ENCODE measurements at places on chromosomes 6 and 20.

DNA sequence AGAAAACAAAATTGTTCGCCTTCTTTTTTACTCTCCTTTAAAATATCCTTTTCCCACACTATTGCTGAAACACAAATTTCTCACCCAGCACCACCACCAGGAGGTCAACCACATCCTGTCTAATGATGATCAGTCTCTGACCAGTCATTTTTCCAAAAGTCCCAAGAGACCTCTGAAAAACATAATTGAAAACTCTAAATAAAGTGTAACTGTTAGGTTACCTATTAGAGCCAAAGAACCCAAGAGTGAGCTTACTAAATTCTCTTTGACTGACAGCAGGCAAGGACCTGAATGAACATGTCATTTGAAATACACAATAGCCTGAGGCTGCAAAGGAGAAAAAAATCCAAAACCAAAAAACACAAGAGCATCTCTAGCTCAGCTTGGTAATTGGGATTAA is 735.4 kb downstream of the CBLN4 start:
- DNase-seq = no peak

DNA sequence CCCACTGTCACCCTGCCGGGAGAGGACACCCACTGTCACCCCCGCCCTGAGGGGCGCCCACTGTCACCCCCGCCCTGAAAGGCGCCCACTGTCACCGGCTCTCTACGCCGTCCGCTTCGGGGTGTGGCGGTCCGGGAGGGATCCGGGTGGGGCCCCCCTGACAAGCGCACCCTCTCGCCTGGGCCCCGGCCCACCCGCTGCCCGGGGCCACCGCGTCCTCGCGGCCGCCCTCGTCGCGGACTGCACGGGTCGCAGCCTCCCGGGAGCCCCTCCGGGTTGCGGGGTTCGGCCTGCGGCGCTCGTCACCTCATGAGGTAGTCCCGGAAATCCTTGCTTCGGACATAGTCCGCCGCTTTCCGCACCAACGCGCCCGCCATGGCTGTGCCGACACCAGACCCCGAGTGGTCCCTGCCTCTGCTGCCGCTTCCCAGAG is 224 bp downstream of the MPC1 start:
- DNase-seq = no peak

- no peak for DNase-seq
These were observed 12.4 kb upstream of the GTSF1L start for GRCh38 chr20:43739148-43739749.

DNA sequence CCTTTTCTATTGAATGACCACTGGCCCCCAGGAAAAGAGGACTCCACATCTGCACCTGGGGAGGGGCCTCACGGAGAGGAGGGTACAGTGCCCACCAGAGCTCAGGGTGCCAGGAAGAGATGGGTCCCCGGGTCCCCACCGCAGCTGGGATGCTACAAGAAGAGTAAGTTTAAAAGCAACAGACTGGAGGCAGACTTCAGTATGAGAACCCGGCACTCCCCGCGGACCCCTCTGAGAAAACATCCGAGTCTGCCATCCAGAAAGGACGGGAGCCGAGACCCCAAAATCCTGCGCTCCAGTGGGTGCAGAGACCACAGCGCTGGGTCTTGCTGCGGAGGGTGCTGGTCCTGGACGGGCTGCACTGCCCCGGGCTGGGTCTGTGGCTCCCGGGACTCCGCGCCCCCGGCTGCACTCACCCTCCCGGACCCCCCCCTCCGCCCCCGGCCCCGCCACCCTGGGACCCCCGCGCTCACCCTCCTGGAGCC is 350 bp downstream of the HELZ2 start:
- no peak for DNase-seq

GRCh38 chr6:7523922-7524321 is 17.5 kb upstream of the DSP start:
- DNase-seq = no peak

DNA sequence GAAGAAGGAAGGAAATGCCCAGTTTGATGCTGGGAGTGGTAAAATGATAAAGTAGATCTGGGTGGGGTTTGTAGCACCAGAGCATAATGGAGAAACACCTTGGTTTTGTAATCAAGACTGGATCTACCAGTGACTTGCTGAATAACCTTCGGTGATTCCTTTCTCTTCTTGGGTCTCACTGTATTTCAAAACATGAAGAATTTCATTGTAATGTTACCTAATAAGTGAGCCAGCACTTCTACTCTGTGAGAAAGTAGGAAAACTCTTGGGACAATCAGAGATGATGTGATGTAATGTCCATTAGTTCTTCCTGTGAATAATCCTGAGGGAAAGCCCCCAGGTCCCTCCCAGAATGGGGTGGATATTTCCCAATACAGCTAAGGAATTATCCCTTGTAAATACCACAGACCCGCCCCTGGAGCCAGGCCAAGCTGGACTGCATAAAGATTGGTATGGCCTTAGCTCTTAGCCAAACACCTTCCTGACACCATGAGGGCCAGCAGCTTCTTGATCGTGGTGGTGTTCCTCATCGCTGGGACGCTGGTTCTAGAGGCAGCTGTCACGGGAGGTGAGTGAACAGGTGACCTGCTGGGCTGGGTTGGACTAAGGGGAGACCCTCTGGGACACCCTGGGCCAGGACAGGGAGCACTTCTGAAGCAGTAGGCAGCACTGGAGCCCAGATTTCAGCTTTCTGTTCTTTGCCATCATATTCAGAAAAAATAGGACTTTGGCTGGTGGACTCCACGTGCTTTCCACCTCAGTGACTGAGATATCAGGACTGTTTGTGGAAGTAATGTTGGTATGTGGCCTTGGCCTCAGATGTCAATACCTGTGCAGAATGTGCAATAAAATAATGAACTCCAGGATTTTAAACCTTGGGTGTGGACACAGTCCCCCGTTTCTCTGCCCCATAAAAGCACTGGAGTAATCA is at the start of gene PI3:
Gene PI3 (plus strand): TSS at position 469 of the 931 bp plus-strand sequence. CDS start 21 bp downstream, at position 490.
- DNase-seq = no peak
